ENCODE measurements at places on chromosomes 5 and 9.
A peak's percentile ranks its signal among the peaks of the same experiment; 100 is the strongest.

DNA sequence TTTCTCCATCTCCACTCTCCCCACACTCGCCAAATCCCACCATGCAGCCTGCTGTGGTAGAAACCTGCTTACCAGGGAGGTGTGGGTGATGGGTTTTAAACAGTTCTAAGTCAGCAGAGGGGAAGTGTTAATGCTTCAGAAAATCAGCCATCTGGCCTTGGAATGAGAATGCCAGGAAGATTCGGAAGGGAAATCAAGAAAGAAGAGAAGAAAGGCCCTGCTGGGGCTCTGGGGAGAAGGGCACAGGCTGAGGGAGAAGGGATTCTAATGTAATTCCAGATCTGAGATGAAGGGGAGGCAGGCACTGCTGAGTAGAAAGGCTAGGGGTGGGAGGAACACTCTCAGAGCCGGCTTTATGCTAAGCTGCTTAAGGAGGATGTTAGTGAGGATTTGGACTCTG lies 434.7 kb upstream of the DMAC1 start:
- no peak for DNase-seq

GRCh38 chr5:139696894-139697658 lies 48.9 kb downstream of the CXXC5 start:
- DNase-seq: peak; percentile 85

- DNase-seq: no peak
These were observed 80.4 kb downstream of the CAAP1 start for GRCh38 chr9:26812217-26812616.

- DNase-seq: no peak
These were observed 195.2 kb downstream of the AOPEP start for GRCh38 chr9:94921656-94922055.

GRCh38 chr9:84694248-84694647 lies 24.7 kb downstream of the NTRK2 start:
- DNase-seq: no peak

- no peak for DNase-seq
These were observed 69.8 kb upstream of the SLC1A3 start for GRCh38 chr5:36536616-36537005.

DNA sequence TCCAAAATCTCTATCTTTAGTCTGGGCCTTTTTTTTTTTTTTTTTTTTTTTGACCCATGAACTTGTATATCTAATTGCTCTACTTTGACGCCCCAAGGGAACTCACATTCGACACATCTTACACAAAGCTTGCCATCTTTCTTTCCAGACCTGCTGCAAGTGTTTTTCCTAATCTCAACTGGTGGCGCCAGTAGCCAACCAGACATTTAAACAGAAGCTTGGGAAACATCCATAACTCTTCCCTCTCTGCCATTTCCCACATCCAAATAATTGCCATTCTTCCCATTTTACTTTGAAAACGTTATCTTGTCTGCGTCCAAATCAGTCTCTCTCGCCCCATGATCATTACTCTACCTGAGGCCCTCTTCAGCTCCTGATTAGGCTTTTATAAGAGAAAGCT lies 130.9 kb downstream of the PAPPA start:
- no peak for DNase-seq

- DNase-seq: peak; percentile 68
These were observed 2.0 kb downstream of the PDLIM7 start for GRCh38 chr5:177495243-177496060.

- no peak for DNase-seq
These were observed 1.6 kb upstream of the SETX start for GRCh38 chr9:132356324-132356924.

DNA sequence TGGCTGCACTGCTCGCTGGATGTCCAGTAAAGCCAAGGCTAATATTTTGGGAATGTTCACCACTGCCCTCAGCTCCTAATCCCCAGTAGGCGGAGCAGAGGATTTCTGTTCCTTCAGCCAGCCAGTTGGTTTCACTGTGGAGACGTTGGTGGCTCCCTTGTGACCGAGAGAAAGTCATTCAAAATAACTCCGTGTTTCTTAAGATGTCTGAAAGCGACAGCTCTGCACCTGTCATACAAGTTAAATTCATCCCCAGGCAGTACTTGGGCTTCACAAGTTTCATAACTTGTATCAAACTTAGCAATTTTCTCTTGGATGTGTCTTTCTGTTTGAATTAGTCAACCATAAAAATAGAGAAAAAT lies 382 bp upstream of the CDKN2B start:
- DNase-seq: no peak

DNA sequence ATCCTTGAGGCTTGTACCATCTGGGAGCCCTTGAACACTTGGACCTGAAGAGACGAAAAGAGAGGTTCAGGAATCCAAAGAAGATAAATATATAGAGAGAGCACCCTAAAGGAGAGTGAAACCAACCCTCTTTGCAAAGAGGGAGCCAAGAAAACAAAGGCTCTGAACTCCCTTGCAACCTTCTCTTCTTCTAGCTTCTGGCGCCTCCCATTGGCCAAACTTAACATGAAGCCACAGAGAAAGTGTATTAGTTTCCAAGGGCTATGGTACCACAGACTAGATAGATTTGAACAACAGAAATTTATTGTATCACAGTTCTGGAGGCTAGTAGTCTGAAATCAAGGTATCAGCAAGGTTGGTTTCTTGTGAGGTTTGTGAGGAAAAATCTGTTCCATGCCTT lies 175.1 kb downstream of the HCN1 start:
- DNase-seq: no peak

GRCh38 chr5:145787507-145787906 lies 47.6 kb downstream of the PRELID2 start:
- DNase-seq: no peak

DNA sequence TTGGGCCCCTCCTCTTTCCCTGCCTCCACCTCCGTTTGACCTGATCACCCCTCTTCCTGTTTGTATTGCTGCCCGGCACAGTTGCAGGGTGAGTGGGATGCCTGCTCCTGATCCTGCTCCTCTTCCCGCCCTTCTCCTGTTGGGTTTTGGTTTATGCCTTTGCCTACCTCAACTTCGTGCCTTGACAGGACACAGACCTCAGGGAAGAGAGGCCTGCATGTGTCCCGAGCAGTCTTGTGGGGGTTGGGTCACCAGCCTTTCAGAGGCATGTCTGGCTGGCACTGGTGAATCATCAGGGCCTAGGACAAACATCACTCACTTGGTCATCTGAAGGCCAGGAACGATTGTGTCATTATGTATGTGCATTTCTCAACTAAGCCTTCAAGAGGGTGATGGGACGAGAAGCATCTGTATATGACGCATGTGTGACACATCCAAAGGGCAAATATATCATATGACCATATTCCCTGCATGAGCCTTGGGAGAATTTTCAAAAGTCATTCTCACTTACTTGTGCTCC lies 56.9 kb downstream of the NPR3 start:
- no peak for DNase-seq

GRCh38 chr9:127903557-127904475 lies 4.4 kb upstream of the ST6GALNAC6 start:
- no peak for DNase-seq

GRCh38 chr9:95462249-95463147 lies 54.3 kb downstream of the PTCH1 start:
- DNase-seq: peak; percentile 94

DNA sequence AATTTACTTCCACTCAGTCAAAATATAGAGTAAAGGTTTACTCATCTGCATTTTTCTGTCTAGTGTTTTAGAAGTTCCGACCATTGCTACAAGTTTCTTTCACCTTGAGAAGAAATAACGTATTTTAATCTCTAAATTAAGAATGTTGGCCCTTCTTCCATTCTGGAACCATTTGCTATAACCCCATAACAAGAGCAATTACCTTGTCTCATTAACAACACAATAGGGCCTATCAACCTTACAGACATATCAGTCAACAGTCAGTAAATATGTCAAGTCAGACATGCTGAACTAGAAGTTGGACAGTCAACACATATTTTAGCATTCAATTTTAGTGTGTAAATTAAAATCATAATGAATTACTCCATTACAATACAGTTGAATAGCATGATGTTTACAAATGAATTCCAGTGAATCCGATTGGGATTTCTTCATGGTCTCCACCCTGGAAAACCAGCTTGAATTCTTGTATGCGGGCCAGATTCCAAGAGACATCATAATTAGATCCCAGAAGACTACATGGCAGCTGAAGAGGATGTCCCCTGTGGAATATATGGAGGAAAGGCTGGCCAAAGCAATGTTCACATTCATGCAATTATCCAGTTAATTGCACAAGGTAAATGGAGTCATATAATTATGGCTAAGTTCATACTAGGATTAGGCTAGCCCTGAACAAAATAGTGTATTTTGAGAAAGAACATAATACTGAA lies 196.2 kb upstream of the TARS1 start:
- DNase-seq: no peak

DNA sequence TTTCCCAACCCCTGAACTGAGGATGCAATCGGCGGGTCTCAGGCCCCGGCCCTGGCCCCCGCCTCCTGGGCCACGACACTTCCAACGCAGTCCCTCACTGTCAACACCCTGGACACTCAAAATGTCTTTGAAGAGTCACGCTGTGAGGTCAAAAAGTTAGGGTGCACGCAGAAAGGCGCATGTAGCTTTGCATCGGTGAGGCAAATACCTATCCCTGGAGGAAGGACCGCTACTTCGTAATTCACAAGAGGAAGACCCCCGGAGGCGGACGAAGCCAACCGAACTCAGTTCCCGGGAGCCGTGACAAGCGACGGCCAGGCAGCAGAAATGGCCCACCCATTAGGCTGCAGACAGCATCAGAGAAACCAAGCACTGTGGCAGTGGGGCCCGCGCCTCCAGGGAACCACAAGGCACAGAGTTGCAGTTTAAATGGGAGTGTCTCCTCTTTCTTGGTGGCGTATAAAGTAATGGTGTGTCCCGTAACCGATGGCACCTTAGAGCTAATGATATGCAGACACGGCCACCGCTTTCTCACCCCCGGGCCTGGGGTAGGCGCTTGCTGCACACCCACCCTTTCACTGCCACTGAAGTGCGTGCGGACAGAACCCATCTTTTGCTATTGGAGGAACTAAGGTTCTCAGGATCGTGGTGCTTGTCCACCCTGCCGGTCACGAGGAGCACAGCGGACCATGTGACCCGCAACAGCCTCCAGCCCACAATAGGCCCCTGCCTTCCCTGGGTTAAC lies 9.0 kb downstream of the ADAMTS2 start:
- DNase-seq: no peak

DNA sequence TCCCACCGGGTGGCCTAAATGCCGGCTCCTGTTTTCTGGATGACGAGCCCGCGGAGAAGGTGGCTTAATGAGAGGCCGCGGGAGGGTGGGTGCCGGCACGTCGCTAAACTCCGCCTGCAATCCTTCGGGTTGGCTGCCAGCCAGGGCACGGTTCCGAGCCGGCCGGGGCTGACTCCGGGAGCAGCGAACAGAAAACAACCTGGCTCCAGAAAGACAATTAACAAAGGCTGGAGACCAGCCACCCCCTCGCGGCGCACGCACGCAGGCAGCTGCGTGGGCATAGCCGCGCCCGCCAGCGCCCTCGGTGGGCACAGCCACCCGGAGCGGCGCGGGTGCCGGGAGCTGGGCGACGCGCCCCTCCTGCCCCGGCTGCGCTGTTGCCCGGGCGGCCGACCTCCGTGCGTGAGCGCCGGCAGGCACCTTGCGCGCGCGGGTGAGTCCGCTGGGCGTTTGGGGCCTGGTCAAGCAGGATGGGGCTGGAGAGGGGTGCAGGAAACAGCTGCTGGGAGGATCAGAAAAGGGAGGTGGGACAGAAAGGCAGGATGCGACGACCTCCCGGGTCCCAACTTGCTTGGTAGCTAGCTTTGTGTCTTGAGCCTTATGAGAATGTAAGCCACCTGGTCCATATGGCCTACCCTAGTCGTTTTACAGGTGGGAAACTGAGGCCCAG lies at the start of gene ARHGEF37:
TSS of gene ARHGEF37 (plus strand) at position 307 of the 670 bp plus-strand sequence. CDS start 16,272 bp downstream, outside the sequence.
- DNase-seq: no peak

GRCh38 chr9:97354637-97355036 lies 47.2 kb downstream of the CCDC180 start:
- no peak for DNase-seq

All from fibroblast of skin of left quadriceps (primary cell).